H1 (cell line): ENCODE measurements at places on chromosomes 2 and 18.

DNA sequence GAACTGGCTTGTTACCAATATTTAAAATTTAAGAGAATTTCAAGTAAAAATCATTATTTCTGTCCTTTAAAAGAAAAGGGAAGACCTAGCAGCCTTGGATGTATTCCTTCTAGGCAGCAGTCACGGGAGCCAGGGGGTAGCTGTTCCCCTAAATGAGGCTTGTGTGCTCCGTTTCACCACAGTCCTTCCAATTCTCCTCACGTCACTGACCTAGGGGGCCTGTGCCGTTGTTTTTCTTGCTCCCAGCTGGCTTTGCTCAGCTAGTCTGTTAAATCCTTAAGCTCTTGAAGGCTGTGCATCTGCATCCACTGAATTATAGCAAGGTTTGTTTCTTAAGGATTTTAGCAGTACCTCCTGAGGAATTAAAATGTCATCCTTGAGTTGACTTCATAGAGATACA lies 9.9 kb downstream of the KLHL23 start:
- no peaks in the 10 kb centered on the region for H3K27me3 ChIP-seq
- H3K27ac ChIP-seq = no peak overlapping the region
- no peak overlapping the region for H3K4me3 ChIP-seq
- peaks cover 7% of the 10 kb centered on the region; the same call in 1 of the 2 replicates for H3K36me3 ChIP-seq
- H3K4me1 ChIP-seq = no peaks in the 10 kb centered on the region; the same call in 1 of the 2 replicates

- H3K4me1 ChIP-seq = peaks cover 4% of the 10 kb centered on the region
- no peak for DNase-seq
- H3K27me3 ChIP-seq = no peaks in the 10 kb centered on the region
- H3K4me3 ChIP-seq = no peak overlapping the region
Observed at GRCh38 chr2:239008677-239009588, 161.0 kb downstream of the TWIST2 start.

DNA sequence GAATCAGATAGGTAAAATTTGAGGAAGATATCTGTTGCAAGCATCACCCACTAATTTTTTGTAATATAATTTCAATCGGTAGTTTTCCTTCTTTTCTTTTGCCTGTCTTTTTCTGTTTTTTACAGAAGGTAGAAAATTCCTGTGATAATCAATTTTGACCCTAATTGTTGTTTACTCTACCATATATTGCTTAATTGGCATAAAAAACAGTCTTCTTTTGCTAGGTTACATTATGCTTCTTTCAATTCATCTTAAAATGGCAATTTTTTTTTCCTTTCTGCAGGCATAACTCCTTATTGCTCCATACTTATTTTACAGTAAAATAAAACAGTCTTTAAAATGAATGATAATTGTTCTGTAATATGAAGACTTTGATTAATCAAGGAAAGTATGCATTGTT lies 286.2 kb upstream of the LRP1B start:
- H3K27me3 ChIP-seq = no peaks in the 10 kb centered on the region
- H3K27ac ChIP-seq = no peak overlapping the region
- DNase-seq = no peak
- H3K36me3 ChIP-seq = no peaks in the 10 kb centered on the region
- H3K4me3 ChIP-seq = no peak overlapping the region
- H3K4me1 ChIP-seq = no peaks in the 10 kb centered on the region

DNA sequence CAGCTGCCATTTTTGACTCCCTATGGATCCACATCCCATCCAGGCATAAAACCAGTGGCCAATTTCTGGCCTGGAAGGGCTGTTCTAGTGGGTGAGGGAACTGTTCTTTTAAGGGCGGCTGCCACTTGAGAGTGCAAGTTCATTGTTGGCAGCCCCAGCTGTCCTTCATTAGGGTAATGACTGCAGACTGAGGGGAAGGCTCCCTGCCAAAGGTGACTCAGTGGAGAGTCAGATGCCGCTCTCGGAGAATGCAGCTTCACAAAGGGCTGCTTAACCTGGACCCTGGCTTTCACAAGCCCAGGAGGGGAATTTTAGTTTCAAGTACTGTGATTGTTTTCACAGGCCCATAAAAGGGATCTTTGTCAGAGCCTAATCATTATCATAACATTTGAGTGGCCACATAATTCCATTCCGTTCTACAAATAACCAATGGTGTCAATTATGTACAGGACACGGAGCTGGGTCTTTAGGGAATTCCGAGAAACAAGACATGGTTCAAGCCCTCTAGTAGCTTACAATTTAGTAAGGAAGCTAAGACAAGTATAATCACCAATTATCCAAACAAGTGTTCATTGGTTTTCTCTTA lies 235.7 kb downstream of the CDCA7 start:
- no peak overlapping the region for H3K4me3 ChIP-seq
- no peaks in the 10 kb centered on the region for H3K36me3 ChIP-seq
- no peaks in the 10 kb centered on the region for H3K4me1 ChIP-seq
- no peaks in the 10 kb centered on the region for H3K27me3 ChIP-seq
- DNase-seq = peak; percentile 58

GRCh38 chr2:204669382-204669781 lies 124.1 kb downstream of the PARD3B start:
- no peak overlapping the region for H3K27ac ChIP-seq
- H3K27me3 ChIP-seq = no peaks in the 10 kb centered on the region
- no peak for DNase-seq
- peaks cover 7% of the 10 kb centered on the region for H3K4me1 ChIP-seq
- no peaks in the 10 kb centered on the region for H3K36me3 ChIP-seq
- no peak overlapping the region for H3K4me3 ChIP-seq

DNA sequence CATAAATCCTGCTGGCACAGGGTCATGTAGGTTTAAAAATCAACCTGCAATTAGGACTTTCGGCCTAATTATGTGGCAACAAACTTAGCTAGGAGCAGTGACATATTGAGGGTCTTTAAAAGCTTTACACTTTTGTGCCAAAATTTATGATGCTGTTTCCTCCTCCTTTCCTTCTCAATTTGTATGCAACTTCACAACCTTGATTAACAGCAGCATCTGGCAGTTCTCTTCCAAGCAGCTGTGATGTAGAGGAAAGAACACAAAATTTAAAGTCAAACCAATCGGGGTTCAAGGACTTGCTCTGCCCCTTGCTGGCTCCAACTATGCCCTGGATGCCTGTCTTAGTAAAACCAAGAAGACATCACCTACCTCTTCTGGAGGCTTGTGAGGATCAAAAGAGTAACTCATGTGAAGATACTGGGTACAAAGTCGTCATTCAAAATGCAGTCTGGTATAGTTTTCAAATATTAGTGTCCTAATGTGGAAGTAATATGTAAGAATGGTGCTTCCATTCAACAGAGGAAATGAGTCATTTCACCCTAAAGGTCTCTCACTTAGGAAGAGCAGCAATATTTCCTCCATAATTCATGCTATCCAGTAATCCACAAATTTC lies 94.7 kb downstream of the ANKRD44 start:
- no peaks in the 10 kb centered on the region for H3K4me1 ChIP-seq
- DNase-seq = no peak
- no peaks in the 10 kb centered on the region for H3K36me3 ChIP-seq
- no peaks in the 10 kb centered on the region for H3K27me3 ChIP-seq
